ENCODE measurements at places on chromosomes 5 and 9.

GRCh38 chr5:172617817-172618216 lies 23.2 kb upstream of the NEURL1B start:
- DNase-seq, result no peak

GRCh38 chr5:169218176-169218575 lies 82.8 kb downstream of the SLIT3 start:
- DNase-seq, result no peak

DNA sequence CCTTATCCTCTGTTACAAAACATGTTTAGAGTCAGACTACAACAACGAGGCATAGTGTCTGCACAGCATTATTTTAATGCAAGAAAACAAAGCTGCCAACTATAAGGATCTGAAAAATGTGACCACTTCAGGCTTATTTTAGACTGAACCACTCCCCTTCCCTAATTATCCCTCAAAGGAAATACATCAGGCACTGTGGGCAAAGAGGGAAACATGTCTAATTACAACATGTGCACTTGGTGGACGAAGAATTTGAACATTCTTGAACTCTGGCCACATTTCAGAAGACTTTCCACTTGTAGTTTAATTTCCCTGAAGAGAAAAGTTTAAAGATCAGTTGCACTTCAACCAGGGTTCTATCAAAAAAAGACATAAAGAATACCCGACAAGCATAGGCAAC lies 3.8 kb downstream of the MTMR12 start:
- DNase-seq, result no peak

DNA sequence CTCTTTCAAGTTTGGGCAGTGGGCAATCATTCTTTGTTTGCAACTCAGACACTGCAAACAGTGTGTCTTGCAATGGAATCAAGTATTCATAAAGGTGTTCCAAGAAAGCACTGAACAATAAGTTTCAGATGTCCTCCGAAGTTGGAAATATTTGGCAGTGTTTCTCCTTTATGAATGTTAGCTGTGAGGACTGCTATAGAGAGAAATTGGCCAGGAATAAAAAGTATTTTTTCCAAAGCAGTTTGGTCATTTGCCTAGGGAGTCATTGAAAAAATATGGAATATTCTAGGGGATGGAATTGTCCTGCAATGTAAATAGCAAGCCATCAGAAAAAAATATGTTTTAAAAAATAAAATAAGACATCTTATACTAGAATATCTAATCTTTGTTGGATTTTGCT lies 688.6 kb upstream of the SEMA6A start:
- no peak for DNase-seq

- DNase-seq, result peak; percentile 86
These were observed 146.2 kb downstream of the RGS3 start for GRCh38 chr9:113609562-113610318.

DNA sequence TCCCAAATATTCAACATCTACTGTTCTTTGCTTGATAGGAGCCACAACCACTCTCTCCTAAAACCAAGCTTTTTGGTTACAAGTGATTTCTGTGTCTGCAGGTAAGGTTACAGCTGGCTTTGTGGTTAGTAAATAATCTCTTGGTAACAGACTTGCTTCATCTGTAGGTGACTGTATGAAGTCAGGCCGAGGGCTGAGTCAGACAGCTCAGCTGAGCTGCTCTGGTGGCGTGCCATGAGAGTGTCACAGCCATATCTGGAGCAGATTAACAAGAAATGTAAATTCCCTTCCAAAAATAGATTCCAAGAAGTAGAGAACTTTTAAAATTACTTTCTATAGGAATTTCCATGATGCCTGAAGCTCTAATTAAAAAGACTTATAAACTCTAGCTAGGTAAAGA lies 23.7 kb upstream of the TAS2R1 start:
- peak; percentile 95 for DNase-seq

DNA sequence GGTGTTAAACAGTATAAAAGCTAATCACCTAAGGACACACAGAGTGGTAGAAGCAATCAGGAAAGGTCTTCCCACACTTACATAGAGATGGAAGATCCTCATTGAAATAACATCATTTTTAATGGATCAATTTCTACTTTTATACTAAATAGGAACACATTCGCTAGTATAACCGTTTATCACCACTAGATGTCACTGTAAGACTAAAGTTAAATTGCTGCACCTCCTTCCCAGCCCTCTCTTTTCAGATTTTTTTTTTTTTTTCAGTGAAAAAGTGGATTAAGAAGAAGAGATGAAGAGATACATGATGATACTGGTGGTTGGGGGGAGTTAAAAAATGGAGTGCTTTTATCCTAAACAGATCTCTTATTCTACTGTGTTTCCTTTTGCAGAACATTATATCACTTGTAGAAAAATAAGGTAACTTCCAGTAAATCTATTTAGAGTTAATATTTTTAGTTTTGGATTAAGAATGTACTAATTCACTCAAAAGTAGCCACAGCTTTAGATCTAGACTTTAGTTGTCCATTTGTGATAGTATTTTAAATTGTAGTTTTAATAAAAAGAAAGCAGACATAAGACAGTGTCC lies 116.9 kb upstream of the ARRDC3 start:
- peak; percentile 69 for DNase-seq

DNA sequence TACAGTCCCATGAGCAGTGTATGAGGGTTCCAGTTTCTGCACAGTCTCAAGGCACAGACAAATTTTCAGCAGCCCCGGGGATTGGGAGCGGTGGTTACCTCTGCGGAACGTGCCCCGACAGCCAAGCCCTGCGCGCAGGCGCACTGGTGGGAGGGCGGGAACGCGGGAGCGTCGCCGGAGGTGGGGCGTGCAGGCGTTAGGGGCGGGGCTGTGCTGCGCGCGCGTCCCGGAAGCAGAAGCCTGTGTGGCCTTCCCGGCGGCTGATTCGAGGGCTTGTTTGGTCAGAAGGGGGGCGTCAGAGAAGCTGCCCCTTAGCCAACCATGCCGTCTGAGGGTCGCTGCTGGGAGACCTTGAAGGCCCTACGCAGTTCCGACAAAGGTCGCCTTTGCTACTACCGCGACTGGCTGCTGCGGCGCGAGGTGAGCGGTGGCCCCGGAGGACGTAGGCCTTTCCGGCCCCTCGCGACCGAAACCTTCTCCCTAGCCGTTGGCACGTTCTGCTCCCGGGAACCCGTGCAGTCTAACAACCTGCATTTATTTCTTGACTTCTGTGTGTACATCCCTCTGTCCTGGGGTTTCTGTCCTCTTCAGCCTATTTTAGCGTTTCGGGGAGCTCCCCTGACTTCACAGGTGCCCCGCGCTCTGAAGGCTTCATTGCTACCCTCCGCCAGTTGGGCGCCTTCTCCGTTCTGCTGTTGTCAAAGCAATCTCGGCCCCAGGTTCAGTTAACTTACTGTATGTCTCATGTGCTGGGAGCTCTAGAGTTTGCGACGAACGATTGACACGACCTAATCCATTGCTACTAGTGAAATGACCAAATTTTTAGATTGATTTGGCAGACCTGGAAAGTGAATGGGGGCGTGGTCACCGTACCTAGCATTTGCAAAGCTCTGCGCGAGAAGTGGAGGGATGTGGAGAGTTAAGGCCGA lies at the start of gene GLE1:
Gene GLE1 (plus strand): TSS at position 235 of the 929 bp plus-strand sequence. CDS start 87 bp downstream, at position 322.
- DNase-seq, result peak; percentile 92

- DNase-seq, result peak; percentile 35
These were observed 68.2 kb upstream of the RAD23B start for GRCh38 chr9:107214915-107215314.

DNA sequence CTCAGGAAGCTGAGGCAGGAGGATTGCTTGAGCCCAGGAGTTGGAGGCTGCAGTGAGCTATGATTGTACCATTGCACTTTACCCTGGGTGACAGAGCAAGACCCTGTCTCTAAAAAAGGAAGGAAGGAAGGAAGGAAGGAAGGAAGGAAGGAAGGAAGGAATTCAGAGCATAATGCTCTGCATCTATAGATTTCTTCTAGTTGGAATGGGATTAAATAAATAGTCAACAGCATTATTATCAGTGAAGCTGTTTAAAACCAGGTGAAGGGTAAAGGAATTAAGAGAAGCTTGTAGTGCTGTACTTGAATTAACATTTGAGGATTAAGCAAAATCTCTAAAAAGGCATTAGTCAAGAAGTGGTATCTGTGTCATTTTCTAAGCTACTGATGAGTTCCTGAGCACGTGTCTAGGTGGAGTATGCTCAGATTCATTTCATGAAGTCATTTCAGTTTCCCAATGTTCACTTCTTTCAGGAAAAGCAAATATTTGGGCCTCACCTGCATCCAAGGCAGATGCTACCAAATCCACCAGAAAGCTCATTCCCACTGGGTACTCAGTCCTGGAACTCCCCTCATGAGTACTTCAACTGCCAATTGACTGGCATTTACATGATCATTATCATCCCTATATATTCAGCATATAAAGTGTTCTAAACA lies 8.4 kb downstream of the PDE6A start:
- DNase-seq, result no peak

- DNase-seq, result peak; percentile 72
These were observed 601.8 kb upstream of the ZNF608 start for GRCh38 chr5:125348221-125348692.

DNA sequence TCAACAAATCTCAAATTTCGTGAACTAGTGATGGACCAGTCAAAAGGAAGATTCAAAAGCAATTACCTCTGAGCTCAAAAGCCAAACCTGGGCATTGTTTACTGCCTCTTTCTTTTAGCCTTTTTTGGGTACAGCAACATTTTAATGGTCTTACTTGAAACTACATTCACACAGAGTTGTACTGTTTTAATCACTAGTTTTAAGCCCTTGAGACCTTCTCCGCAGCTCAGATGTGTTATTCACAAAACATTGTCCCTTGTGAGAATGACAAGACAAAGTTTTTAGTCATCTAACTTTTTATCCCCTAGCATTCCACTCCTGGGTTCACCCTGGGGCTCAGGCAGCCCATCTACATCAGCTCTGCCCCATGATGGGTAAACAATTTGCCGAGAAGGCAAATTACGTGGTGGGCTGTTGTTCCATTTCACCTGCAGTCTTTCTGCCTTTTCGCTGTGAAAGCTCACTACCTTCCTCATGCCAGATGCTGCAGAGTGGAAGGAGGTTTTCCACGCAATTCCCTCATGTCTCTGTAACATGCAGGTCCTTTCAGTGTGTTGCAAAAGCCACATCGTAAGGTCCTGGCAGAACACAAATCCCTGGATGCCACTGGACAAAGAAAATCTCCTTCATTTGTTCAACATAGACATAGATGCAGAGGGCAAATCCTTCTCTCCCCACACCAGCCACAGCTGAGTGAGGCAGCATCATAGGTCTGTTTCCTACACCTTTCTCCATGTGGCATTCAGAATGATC lies 175.7 kb downstream of the EBF1 start:
- DNase-seq, result no peak
